ENCODE measurements at places on chromosomes 6 and 20. TPM values are rescaled to one million over a fixed set of nuclear protein-coding genes. Genes with fewer than 3 reads are reported as not detected.

BCAS1 gene
- 0.17 TPM for total RNA-seq

POPDC3 gene
- total RNA-seq = 2.1 TPM

HSPA1L gene
- total RNA-seq = 0.87 TPM

B3GAT2 gene
- total RNA-seq = under 0.01 TPM

FRMD1 gene
- not detected for total RNA-seq

TBXT gene
- not detected for total RNA-seq

GMPR gene
- 3.6 TPM for total RNA-seq

RSPH9 gene
- 0.17 TPM for total RNA-seq

PEDS1 gene
- total RNA-seq = 19.4 TPM

MAFB gene
- 0.35 TPM for total RNA-seq

KCNK16 gene
- not detected for total RNA-seq

NFYA gene
- 38.8 TPM for total RNA-seq

C6orf58 gene
- total RNA-seq = 1.0 TPM

PLA2G7 gene
- 0.10 TPM for total RNA-seq

OR12D3 gene
- total RNA-seq = not detected

LRP11 gene
- total RNA-seq = 21.5 TPM

MEP1A gene
- not detected for total RNA-seq

HLA-DMB gene
- 2.1 TPM for total RNA-seq

KIF25 gene
- 0.05 TPM for total RNA-seq

TRIM40 gene
- not detected for total RNA-seq

OTOR gene
- not detected for total RNA-seq

PTCRA gene
- not detected for total RNA-seq

MYMX gene
- total RNA-seq = not detected

Measured in renal cortical epithelial cell (primary cell).